NCI-H2081 treated with DMSO at 0.1 percent for 48 hours (cell line): ENCODE measurements at places on chromosomes 12 and 14.

DNA sequence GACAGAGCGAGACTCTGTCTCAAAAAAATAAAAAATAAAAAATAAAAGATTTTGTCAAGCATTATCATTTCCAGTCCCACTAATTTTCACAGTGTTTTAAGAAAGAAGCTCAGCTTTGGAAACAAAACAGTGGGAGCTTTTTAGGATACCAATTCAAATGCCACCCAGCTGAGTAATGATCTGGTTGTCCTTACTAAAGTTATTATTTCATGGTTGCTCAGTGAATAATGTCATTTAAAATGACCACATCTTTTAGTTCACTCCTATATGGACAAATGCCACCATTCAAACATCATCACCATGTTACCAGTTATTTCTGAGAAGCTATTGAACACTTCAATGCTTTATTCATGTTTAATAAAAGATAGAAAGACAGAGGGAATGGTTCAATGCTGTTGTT is 365.0 kb downstream of the CCER1 start:
- no peak for DNase-seq

DNA sequence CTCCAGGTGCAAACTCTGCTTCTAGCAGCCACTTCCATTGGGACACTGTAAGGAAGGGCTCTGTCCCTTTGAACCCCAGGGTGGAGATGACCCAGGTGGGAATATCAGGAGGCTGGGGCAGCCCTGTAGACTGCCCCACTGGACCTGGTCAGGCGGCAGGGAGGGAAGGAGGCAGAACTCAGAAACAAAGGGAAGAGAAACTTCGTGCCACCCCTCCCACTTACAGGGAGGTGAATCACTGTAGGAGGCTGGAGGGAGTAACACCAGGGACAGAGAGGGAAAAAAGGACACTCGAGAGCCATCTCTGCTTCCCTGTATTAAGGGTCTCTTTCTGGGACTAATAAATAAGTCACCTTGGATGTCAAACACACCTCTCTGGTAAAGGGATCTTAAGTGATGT is 37.4 kb downstream of the ISCA2 start:
- DNase-seq, result no peak

- no peak for DNase-seq
Measured at GRCh38 chr12:56983386-56983785, 23.0 kb downstream of the ZBTB39 start.

GRCh38 chr14:36020120-36021029 is 156.1 kb downstream of the PTCSC3 start:
- DNase-seq, result peak; percentile 52

- no peak for DNase-seq
Measured at GRCh38 chr12:66341126-66341525, 38.8 kb downstream of the HELB start.

DNA sequence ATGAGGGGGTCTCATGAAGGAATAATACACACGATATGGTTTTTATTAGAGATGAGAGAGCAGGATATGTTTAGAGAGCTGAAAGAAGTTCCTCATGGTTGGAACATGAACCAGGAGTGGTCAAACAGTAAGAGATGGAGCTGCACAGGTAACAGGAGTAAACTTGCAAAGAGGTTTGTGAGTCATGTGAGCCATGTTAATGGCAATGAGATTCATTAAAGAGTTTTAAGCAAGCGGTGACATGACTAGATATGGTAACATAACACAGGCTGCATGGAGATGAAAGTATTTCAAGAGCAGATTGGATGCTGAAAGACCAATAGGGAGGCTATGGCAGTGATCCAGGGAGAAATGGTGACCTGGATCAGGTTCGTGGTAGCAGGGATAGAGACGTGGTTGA is 62.6 kb upstream of the SSTR1 start:
- no peak for DNase-seq

DNA sequence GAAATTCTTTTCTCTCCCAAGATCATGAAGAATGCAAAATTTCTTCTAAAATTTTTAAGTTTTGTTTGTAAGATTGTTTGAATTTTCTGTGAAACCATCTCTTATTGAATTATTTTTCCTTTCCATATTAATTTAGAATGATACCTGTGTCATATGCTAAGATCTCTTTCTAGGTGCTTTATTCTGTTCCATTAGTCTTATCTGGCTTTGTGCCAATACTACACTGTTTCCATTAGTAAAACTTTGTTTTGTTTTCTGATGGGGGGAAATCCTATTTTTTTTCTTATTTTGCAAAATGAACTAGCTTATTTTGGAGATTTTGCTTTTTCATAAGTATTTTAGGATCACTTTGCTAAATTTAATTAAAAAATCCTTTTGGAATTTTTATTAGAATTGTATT is 193.9 kb downstream of the FUT8 start:
- no peak for DNase-seq

DNA sequence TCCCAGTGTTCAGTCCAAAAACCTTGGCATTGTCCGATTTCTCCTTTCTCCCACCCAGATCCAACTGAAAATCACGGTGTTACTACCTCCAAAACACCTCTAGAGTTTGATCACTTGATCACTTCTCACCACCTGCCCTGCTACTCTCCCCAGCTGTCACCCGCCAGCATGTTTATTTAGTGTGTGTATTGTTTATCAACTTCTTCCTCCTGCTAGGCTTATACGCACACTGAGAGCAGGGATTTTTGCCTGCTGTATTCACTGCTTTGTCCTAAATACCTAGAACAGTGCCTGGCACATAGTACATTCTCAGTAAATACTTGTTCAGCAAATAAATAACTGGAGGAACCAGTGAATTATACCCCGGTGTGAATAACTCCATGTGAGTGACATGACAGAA is 5.0 kb downstream of the BDKRB1 start:
- no peak for DNase-seq

GRCh38 chr12:118398940-118399339 is 22.6 kb downstream of the SUDS3 start:
- no peak for DNase-seq

GRCh38 chr12:67594888-67595287 is 53.7 kb upstream of the DYRK2 start:
- DNase-seq, result no peak

- no peak for DNase-seq
Measured at GRCh38 chr12:109741970-109742703, 28.5 kb downstream of the FAM222A start.
